ENCODE measurements at places on chromosomes 5 and 9.

DNA sequence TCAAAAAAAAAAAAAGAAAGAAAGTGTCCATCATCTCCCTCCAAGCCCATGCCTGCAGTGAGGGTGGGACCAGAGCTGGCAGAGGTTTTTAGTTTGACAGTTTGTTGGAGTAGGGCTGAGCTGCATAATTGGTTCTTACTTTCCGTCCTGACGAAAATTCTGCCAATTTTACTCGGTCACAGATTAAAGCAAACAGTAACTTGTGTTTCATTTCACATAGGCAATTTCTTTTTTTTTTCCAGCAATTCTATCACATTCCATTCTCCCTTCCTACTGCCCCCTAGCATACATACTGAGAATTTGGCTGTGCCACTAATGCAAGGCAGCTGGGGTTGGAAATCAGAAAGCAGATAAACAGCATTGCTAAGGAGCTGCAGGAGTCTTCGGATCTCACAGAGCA, 132.4 kb downstream of the FRMD3 start:
- DNase-seq = no peak

GRCh38 chr5:157800137-157800536, 56.6 kb downstream of the LSM11 start:
- DNase-seq = no peak

DNA sequence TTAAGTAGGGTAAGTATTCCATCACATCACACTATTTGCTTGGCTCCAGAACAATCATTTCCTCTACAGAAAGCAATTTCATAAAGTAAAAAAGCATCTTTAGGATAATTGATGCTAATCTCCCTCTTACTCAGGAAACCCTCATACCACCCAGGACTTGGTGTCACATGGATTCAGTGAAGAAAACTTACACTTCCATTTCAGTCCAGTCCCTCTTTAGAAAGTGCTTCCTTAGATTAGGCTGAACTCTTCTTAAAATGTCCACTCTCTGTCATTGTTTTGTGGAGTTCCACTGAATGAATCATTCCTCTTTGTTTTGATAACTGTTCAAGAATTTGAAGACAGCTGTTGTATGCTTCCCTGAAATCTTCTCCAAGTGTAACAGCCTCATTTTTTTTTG, 144.0 kb upstream of the ZNF462 start:
- DNase-seq = no peak

- no peak for DNase-seq
These were observed 66.5 kb upstream of the STC2 start for GRCh38 chr5:173394701-173395100.

DNA sequence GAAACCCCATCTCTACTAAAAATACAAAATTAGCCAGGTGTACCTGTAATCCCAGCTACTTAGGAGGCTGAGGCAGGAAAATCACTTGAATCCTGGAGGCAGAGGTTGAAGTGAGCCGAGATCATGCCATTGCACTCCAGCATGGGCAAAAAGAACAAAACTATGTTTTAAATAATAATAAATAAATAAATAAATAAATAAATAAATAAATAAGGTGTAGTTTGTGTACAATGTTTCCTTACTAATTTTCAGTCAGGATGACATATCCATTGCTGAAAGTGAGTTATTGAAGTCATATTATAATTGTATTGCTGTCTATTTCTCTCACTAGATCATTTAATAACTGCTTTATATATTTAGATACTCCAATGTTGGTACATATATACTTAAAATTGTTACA, 581.5 kb upstream of the DAB2 start:
- no peak for DNase-seq

GRCh38 chr9:126617823-126618165, 4.1 kb downstream of the LMX1B start:
- no peak for DNase-seq

GRCh38 chr9:76758476-76758875, 5.8 kb upstream of the PCA3 start:
- DNase-seq = no peak

GRCh38 chr9:109328978-109329637, 8.2 kb upstream of the EPB41L4B start:
- peak; percentile 77 for DNase-seq

GRCh38 chr5:10192309-10192708, 57.4 kb downstream of the ATPSCKMT start:
- DNase-seq = no peak

GRCh38 chr5:54438620-54439389, 16.7 kb upstream of the HSPB3 start:
- DNase-seq = no peak

- no peak for DNase-seq
These were observed 66.6 kb downstream of the CDC14B start for GRCh38 chr9:96553070-96553469.

- peak; percentile 63 for DNase-seq
These were observed 649.4 kb downstream of the CDH9 start for GRCh38 chr5:26388976-26389375.
